ENCODE measurements at places on chromosomes 6 and 20. TPM values are rescaled to one million over a fixed set of nuclear protein-coding genes. Genes with fewer than 3 reads are reported as not detected.

The RFX6 gene
- total RNA-seq, result not detected

The OGFR gene
- total RNA-seq, result 102 TPM

The PAK5 gene
- not detected for total RNA-seq

The ZNF334 gene
- total RNA-seq, result 0.07 TPM

The SLC22A23 gene
- total RNA-seq, result 0.75 TPM

The PTCHD4 gene
- not detected for total RNA-seq

The VSTM2L gene
- total RNA-seq, result not detected

The HEY2 gene
- total RNA-seq, result not detected

The PCK1 gene
- total RNA-seq, result not detected

The WFDC5 gene
- not detected for total RNA-seq

The ARFGEF3 gene
- not detected for total RNA-seq

The CYP39A1 gene
- total RNA-seq, result not detected

The FAM184A gene
- total RNA-seq, result 0.27 TPM

The DCDC2 gene
- not detected for total RNA-seq

The FOXS1 gene
- not detected for total RNA-seq

The CDH26 gene
- 2.3 TPM for total RNA-seq

The GCNT2 gene
- 38.1 TPM for total RNA-seq

The XKR7 gene
- 0.10 TPM for total RNA-seq

The IGF2R gene
- total RNA-seq, result 53.3 TPM

The ID1 gene
- total RNA-seq, result 3.4 TPM

Data from B cell (primary cell).